ENCODE measurements at places on chromosomes 4 and X.
A peak's percentile ranks its signal among the peaks of the same experiment; 100 is the strongest.

DNA sequence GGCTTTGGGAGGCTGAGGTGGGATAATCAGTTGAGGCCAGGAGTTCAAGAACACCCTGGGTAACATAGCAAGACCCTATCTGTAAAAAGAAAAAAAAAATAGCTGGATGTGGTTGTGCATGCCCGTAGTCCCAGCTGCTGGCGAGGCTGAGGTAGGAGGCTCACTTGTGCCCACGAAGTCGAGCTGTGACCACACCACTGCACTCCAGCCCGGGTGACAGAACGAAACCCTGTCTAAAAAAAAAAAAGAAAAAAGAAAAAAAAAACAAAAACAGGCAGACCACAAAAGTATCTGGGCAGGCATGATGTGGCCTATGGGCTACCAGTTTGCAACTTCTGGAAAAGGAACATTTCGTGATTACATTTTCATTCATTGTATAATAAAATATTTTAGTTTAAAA lies 38.1 kb upstream of the RASGEF1B start:
- DNase-seq: no peak

- DNase-seq: no peak
These were observed 102.8 kb downstream of the FRMPD4 start for GRCh38 chrX:12241026-12241425.

GRCh38 chr4:118756958-118757357 lies 71.8 kb downstream of the METTL14 start:
- peak; percentile 33 for DNase-seq

DNA sequence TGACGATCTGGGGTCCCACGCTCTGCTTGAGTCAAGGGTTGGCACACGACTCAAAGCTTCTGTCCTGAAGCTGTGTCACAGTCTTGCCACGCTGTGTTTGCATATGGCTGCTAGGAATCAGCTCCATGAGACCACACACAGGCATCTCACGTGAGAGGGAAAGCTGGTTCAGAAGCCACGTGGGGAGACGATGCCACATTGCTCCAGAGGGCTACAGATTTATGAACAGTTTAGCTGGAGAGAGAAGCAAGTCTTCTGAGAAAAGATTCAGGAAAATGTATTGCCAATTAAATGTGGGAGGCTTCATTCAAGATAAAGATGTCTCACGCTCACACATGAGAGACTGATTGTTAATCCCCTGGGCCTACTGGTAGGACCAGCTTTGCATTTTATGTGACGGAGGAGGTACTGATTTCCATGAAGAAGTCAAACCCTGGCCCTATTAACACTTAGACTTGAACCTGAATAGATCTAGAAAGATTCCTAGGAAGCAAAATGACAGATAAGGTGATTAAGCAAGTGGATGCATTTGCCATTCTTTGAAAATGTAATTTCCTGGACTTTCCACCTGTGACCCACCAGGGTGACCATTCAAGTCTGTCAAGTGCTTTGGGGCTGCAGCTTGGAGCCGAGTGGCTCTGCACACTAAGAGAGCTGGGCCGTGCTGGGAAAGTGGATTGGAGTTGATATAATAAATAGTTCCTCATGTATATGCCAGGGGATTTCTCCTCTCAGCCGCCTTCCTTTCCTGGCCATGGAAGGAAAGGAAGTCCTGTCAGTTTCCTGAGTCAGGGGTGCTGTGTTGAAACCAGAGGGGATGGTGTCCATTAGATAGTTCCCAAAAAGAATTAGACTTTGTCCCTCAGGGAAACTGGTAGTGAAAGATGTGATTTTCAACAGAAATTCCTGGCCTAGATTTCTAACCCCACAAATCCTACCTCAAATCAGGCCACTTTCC lies 29.0 kb downstream of the ENPP6 start:
- DNase-seq: no peak

DNA sequence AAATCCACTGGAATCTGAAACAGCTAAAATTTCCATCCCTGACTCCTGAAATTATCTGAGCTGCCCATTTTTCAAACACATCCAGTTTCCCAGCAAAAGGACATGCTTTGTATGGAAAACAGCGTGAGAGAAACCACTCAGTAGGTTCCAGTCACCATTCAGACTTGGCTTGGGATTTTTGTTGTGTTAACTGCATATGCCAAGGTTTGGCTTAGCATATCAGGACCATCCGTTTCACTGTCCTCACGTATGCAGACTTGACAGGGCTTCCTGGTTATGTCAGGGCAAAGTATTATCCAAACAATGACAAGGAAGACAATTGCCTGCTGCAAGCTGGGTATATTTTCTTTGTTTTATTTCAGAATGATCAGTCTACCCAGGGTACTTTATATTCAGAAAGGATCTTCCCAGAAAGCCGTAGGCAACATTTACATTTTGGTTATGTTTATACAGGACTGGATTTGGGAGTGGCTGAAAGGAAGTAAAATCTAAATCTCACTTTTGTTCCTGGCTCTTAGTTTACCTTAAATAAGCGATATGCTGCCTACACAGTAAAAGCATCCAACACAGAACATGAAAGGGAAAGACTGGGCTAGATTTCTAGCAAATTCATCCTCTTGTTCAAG lies 41.3 kb upstream of the CCKAR start:
- DNase-seq: no peak

- DNase-seq: no peak
These were observed 18.0 kb upstream of the MAEA start for GRCh38 chr4:1271686-1272085.

DNA sequence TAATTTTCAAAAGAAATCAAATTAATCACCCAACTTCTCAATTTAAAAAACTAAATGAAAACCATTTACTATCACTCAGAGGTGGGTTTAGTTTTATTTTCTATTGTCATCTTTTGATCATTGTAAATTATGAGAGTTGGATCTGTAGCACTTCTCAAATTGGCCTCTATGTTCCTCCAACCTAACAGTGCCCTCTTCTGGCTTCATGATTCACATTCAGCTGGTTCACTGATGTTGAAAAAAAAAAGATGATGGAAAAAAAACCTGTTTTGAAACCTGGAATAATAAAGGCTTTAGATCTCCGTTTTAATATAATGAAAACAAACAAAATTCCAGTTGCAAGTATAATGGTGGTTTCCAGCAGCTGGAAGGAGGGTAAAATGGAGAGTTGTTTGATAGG lies 2.4 kb upstream of the NBDY start:
- peak; percentile 44 for DNase-seq

GRCh38 chrX:120144178-120144844 lies 14.1 kb upstream of the RHOXF2 start:
- DNase-seq: no peak

- DNase-seq: no peak
These were observed 421.3 kb downstream of the BCOR start for GRCh38 chrX:39676434-39676833.

GRCh38 chr4:103853627-103854026 lies 133.8 kb upstream of the TACR3 start:
- DNase-seq: no peak

GRCh38 chr4:58048491-58048890 lies 938.3 kb upstream of the IGFBP7 start:
- no peak for DNase-seq

GRCh38 chrX:20067709-20068561 lies 48.8 kb downstream of the MAP7D2 start:
- DNase-seq: peak; percentile 85

- DNase-seq: no peak
These were observed at the start of gene MUC7 for GRCh38 chr4:70471897-70472296. MUC7 (plus strand) TSS chr4:70472197; CDS start chr4:70474022, 1,825 bp downstream.

- peak; percentile 65 for DNase-seq
These were observed 153.1 kb upstream of the PCDH18 start for GRCh38 chr4:137685357-137685756.

DNA sequence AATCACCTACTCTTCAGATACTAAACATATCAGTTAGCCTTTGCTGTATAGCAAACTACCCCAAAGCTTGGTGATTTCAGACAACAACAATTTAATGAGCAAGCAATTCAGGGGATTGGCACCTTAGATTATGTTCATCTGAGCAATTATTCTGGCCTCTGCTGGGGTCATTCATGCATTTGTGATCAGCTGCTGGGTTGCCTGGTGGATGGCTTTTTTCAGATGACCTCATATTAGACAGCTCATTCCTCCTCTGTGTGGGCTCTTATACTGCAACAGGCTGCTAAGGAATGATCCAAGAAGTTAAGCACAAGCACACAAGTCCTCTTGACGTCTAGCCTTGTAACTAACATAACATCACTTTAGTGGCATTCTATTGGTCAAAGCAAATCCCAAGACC lies 153.0 kb upstream of the PPP1R2C start:
- DNase-seq: no peak

DNA sequence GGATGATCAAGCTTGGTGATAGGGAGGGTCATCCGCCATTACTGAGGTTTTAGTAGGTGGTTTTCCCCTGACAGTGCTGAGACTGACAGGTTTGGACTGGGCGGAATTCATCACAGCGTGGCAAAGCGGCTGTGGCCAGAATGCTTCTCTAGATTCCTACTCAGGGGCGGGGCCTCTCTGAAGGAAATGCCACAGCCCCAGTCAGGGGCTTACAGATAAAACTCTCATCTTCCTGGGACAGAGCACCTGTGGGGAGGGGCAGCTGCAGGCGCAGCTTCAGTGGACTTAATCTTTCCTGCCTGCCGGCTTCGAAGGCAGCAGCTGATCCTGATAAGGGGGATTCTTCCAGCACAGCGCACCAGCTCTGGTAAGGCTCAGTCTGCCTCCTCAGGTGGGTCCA lies 316.7 kb downstream of the RPA4 start:
- DNase-seq: no peak

GRCh38 chr4:5357870-5358269 lies 306.6 kb downstream of the STK32B start:
- DNase-seq: peak; percentile 55

DNA sequence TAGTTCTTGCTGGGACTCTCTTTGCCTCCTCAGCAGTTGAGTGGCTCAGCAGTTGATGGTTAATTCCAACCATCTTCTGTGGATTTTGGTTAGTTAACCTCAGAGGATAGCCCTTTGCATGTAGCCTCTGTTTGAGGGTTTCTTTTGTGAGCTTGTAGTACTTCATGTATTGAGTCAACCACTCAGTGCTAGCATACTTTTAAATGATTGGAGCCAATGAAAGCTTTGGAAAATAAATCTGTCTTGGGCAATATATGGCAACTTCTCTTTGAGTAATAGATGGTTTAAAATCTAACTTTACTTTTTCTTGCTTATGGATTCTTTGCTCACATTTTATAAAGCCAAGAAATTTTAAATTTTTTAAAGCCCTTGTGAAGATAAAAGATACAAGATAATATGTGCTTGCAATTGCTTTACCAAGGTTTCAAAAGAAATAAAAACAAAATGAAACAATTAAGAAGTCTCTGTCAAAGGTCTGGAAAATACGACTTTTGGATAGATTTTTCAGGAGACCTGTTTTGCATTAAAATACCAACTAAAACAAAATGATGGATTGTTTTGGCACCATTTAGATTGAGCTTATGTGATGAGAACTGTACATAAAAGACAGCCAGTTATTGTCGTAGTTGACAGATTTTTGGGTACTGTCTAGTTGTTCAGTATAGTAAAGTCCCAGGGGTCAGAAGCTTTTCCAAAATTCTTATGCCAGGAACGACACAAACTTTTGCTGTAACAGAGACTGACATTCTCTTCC lies 181.9 kb downstream of the SPRY1 start:
- DNase-seq: peak; percentile 6
